ENCODE measurements at places on chromosomes 12 and 14.

DNA sequence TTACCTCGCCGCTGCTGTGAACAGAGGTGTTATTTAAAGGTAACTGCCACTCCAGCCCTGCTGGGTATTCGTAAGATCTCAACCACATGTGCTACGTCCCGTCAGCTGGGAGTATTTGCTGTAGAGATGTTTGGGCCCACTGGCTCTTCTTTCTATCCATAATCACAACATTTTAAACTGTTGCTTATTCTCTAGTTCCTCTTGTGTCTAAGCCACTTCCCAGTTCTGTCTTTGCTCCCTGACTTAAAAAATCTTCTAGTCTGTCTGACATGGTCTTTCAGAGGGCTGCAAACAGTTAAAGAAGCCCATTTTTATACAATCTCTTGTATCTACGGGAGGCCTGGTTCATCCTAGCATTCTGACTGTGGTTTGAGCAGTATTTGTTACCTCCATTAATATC is 33.2 kb upstream of the HELB start:
- no peak for DNase-seq

DNA sequence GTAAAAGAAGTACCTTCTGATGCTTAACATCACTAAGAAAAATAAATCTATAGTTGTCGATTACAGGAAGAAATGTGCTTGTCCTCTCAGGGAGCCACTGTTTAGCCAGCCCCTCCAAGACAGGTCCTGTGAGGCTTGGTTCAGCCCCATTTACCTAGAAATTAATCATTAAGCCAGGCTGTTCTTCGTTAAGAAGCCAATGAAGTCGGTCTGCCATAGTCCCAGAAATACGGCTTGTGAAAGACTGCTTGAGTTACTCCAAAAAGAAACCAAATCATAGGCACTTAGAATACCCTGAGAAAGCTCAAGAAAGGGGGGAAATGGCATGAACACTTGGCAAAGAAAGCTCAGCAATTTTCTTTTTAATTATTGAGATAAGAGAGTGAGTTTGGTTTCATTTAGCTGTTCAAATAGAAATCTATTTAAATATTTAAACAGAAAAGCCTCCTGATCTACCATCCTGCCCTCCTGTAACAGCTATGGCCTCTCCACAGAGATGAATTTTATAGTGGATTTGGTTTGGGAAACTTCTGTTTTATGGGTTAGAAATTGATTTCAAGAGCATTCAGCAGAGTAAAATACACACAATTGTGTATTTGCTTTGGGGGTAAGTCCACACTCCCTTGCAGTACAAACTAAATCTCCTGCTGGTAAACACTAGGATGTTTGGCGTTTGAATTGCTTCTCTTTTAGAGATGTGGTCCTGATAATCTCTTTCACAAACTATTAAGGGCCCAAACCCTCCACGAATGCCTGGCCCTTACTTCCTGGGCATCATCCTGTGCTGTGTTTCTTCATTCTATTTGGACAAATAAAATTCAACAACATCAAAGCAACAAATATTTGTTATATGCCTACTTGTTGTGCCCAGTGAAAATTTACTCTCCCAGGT is 234.4 kb downstream of the SEC23A start:
- no peak for DNase-seq

GRCh38 chr14:102696856-102697495 is 80.3 kb upstream of the TRAF3 start:
- no peak for DNase-seq

DNA sequence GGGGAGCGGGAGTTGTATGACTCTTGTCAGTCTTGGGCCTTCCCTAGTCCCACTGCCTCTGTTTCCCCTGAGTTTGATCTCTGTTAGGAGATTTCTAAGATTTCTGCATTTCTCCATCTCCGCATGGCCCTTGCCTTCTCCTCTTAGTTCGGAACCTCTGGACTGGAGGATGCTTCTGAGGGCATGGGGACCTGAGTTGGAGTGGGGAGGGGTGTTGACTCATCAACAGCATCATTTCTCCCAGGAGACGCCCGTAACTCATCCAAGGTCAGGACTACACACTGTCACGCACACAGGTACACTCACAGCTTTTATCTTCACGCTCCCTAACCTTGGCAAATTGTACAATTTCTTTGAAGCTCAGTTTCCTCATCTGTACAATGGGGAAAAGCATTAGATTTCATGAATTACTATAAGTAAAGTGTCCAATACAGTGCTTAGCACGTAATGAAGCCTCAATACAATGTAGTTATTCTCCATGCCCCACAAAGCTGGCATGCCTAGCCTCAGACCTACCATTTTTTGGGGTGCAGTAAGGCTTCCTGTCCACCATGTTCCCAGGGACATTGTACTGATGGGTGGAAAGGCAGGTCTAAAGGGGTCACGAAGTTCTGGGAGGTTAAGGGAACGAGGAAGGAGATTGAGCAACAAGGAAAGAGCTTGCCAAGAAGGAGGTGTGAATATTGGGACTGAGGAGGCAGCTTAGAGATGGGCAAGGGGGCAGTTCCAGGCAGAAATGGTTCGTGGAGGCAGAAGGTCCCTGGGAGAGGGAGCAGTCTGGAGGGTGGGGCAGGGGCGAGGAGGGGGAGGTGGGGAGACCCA is 600 bp upstream of the LAG3 start:
- DNase-seq, result no peak

- no peak for DNase-seq
Observed at GRCh38 chr12:27076468-27076867, 5.9 kb downstream of the C12orf71 start.

DNA sequence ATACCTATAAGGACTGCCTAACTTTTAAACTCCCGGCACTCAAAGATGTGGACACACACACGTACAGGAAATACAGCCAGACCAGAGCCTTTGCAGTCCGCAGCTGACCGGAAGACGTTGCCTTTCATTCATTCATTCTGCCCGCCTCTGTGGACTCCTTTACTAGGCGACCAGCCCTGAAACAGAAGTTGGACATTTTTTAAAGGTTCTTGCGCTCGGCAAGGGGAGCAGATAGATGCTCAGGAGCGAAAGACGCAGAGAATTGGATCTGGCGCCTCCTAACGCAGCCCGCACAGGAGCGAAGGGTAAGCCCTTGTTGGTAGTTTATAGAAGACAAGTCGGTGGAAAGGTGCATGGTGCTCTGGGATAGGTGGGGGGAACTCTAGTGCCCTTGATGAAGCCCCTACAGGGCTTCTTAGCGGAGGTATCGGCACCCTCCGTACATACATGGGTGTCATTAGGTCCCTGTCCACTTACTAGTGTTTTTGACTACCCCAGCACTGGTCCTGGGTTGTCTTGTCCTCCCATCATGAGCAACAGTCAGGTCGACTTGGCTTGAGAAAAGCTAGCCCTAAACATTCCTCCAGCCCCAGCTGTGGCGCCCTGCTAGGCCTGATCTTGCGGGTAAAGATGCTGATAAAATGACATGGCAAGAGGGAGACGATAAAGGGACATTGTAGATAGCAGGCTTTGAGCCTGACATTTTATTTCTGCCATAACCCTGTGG is at the start of gene KDM2B:
Gene KDM2B (minus strand): TSS at position 65 of the 727 bp plus-strand sequence. CDS start 112 bp downstream, outside the sequence.
- peak; percentile 49 for DNase-seq

- DNase-seq, result peak; percentile 14
Observed at GRCh38 chr12:82765971-82766705, 79.4 kb downstream of the TMTC2 start.

DNA sequence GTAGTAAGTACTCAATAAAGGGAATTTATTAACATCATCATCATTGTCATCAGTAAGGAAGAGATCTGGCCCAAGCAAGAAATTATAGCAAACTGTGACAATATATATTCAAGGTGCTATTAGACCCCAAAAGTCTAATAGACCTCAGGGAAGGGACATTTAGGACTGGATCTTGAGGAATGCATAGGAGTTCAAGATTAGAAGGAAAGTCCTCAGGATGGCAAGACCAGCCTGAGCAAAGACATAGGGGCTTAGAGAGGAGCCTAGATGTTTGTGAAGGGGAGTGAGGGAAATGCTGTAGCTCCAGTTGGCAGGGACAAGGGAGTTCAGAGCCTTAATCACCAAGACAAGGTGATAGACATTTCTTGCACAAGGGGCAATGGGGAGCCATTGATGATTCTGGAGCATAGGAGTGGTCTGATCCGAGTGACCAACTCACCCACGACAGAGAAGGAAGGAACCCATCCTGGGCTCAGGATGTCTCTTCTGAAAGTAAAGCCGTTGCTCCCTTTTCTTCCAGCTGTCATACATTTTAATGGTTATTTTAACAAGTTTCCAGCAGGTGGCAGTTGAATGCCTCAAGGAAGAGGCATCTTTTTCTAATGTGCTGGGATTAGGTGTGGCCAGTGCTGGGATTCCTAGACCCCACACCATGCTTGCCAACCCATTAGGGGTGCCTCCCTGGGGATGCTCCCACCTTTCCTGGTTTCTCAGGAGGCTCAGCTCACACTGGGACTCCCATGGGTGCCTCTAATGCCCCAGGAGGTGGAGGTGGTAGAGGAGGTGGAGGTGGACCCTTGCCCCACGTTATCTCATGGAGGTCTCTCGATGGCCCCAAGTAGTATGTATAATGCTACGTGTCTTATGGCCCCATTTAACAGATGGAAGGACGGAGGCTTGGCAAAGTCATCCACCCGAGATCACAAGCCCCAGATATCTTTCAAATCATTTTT is 37.8 kb downstream of the PHETA1 start:
- DNase-seq, result peak; percentile 67

DNA sequence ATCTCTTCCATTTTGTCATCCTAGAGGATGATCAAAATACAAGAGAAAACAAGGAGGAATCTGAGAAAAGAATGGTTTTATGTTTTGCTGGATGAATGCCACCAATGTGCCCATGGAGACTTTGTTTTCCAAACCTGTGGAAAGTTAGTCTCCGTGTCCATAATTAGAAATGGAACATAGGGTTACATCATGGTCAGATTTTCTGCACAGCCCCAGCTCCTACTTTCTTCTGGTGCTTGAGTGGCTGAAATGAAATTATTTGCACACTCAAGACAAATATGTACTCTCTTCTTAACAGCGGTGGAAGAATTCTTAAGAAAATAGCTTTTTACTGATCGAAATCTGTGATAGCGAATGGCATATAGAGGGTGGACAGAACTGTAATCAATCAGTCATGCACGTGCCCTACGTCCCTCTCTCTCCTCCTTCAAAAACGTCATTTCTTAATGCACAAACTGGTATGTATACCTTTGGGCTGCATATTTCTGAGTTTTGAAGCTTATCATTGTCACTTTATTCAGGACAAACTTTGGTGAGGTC is 825.2 kb downstream of the AACS start:
- no peak for DNase-seq

GRCh38 chr12:94875525-94875924 is 128.0 kb downstream of the NDUFA12 start:
- peak; percentile 74 for DNase-seq

GRCh38 chr14:94227029-94227428 is 52.9 kb downstream of the PPP4R4 start:
- no peak for DNase-seq

GRCh38 chr12:27031531-27031930 is 9.2 kb downstream of the MED21 start:
- no peak for DNase-seq

GRCh38 chr14:100106250-100107112 is 41.3 kb downstream of the EVL start:
- no peak for DNase-seq

DNA sequence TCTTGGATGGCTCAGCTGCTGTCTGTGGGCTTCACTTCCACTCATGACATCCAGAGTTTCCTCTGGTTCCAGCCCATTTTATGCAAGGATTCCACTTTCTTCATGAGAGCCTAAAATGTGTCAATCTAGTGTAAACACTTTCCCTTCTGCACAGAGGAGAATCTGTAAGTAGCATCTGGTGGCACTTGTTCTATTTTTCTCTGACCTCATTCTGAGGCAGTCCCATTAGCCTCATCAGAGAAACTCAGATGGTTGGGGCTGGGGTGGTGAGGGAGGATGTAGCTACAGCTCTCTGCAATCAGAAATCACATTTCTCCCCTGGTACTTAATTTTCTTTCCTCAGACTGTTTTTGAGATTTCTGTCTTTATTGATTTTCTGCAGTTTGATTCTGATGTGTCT is 81.6 kb downstream of the PRMT8 start:
- no peak for DNase-seq

GRCh38 chr12:6840761-6841515 is at the start of gene GNB3:
Gene GNB3, plus strand, starts transcription at chr12:6840925. Its CDS starts 363 bp downstream, at chr12:6841288.
- no peak for DNase-seq

DNA sequence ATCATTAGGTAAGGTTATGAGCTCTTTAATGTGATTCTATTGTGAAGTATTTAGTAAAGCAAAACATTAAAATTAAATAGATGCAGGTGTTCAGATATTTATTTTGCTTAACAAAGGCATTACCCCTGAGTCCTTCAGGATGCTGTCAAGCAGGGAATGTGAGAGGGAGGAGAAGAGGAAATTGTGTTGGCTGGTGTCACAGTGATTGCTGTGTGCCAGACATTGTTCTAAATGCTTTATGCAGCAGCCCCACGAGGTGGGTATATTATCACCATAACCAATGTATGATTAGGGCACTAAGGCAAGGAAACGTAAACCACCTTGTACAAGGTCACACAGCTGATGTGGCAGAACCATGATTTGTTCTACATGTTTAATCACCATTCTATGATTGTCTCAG is 80.1 kb downstream of the STAB2 start:
- DNase-seq, result no peak

GRCh38 chr14:61064210-61064609 is 83.2 kb downstream of the SLC38A6 start:
- no peak for DNase-seq

GRCh38 chr12:39619660-39620433 is at the start of gene ABCD2:
Gene ABCD2, minus strand, starts transcription at chr12:39619803. Its CDS starts 188 bp downstream, at chr12:39619615.
- DNase-seq, result peak; percentile 94

DNA sequence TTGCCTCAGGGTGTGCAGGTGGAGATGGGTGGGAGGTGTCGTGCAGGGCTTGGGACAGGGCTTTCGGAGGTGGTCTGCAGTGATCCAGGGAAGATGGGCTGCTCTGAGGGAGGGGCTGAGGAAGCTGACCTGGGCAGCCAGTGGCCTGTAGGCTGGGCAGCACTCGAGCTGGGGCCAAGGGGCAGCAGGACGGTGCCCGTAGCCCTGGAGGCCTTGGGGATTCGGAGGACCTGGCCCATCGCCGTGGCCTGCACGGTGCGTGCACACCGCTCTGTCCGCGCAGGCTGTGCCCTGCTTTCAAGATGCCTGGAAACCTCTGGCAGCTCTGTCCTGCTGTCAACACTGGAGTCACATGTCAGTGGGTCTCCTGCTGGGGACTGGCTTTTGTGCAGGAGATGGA is 9.1 kb downstream of the PACS2 start:
- no peak for DNase-seq

DNA sequence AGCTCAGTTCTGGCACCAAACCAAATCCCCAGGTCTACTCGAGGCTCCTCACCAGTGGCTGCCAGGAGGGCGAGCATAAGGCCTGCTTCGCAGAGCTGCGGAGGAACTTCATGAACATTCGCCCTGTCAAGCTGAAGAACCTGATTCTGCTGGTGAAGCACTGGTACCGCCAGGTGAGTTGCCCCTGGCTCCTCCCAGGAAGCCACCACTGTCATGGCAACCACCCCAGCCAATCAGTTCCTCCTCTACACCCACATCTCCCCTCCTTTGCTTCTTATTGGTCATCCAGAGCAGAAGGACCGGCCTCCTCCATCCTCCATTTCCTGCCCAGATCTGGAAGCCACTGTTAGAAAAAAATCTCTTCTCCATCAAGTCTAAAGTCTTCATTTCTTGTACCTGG is 17.2 kb upstream of the OAS2 start:
- DNase-seq, result no peak

GRCh38 chr14:35285168-35286002 is 6.8 kb upstream of the PSMA6 start:
- peak; percentile 84 for DNase-seq

All from KBM-7 (cell line).